ENCODE measurements at places on chromosomes 12 and 14. TPM values are rescaled to one million over a fixed set of nuclear protein-coding genes. Genes with fewer than 3 reads are reported as not detected.
A peak's percentile ranks its signal among the peaks of the same experiment; 100 is the strongest.

The CFAP251 gene
- 1.9 TPM for total RNA-seq

The TAS2R31 gene
- 1.9 TPM for total RNA-seq

The CRIP1 gene
- 883 TPM for total RNA-seq

DNA sequence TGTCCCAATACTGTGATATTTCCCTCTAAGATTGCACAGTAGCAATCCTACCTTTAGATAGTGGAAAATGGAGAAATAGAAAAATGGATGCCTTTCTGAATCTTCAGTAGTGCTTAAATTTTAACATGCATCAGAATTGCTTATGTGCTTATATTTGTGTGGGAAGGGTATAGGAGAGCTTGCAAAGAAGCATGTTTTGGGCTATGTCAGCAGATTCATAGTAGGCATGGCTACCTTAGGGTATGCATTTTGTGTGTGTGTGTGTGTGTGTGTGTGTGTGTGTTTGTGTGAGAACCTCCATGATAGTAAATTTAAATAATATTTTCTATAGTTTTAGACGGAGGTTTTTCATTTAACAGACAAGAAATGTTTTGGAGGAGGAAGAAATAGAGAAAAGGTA lies 38.3 kb downstream of the NEUROD4 start:
- no peak for DNase-seq

- DNase-seq = no peak
These were observed at the start of gene TMEM119 for GRCh38 chr12:108597559-108598471. TSS of gene TMEM119 (minus strand) at chr12:108598084. CDS start at chr12:108592383, 5,701 bp downstream.

- no peak for DNase-seq
These were observed 89.4 kb downstream of the BTG1 start for GRCh38 chr12:92056290-92056689.

GRCh38 chr12:569803-570434 lies 93.3 kb downstream of the NINJ2 start:
- DNase-seq = peak; percentile 87

- DNase-seq = no peak
These were observed 20.7 kb downstream of the CLSTN3 start for GRCh38 chr12:7150841-7151240.

DNA sequence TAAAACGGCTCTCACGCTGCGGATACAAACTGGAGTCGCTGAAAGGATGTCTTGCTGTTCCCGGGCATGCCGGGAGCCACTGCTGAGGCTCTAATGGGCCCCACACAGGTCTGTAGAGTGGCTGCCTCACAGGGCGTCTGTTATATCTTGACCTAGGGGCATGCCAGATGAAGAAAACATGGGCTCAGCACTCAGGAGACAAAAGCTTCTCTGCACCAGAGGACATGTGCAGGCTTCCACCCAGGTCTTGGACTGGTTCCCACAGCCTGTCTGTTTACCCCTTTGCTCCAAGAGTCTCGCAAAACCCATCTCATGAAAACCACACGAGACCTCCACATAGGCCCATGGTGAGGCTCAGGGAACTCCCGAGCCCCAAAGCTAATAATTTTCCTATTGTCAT lies 134.2 kb downstream of the RPS29 start:
- no peak for DNase-seq

Measured in activated CD4-positive, alpha-beta memory T cell treated with anti-CD3 and anti-CD28 coated beads, Interleukin-2, amount 10 ng/mL, durations not matched to agents 7 days and 5 days (primary cell).